Occipital lobe (tissue), 3 donors: ENCODE measurements at places on chromosomes 6 and 20. TPM values are rescaled to one million over a fixed set of nuclear protein-coding genes. Genes with fewer than 3 reads are reported as not detected.
A peak's percentile ranks its signal among the peaks of the same experiment; 100 is the strongest.

The PSMG4 gene
- total RNA-seq = 28.5 TPM

The MRPS18A gene
- total RNA-seq = 11.7 TPM

The FAM217A gene
- total RNA-seq = not detected

The HDGFL1 gene
- not detected for total RNA-seq

The HLA-DRA gene
- 3.9 TPM for total RNA-seq

The SNPH gene
- total RNA-seq = 23.4 TPM

The CST5 gene
- not detected for total RNA-seq

The CEP85L gene
- total RNA-seq = 59.1 TPM

The BMP7 gene
- total RNA-seq = 8.7 TPM

- DNase-seq = no peak
Observed at GRCh38 chr6:23173234-23173633, 603.9 kb downstream of the HDGFL1 start.

- DNase-seq = no peak
Observed at GRCh38 chr6:51200676-51201075, 382.0 kb downstream of the TFAP2B start.

DNA sequence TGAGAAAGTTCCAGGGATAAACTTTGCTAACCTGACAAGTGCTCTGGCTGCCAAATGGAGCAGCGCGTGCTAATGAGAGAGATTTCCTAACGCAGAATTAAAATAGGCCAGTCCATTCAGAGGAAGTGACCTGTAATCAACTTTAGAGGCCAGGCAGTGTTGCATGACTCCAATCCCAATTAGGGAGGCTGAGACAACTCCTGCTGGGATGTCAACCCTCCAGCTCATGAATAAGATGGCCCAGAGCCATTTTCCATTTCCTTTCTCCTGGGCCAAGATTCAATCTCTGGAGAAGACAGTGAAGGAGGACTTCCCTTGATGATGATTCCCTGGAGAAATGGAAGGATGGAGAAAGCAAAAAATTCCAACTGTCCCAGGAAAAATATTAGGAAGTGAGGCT is 241.5 kb upstream of the RNF24 start:
- DNase-seq = no peak

DNA sequence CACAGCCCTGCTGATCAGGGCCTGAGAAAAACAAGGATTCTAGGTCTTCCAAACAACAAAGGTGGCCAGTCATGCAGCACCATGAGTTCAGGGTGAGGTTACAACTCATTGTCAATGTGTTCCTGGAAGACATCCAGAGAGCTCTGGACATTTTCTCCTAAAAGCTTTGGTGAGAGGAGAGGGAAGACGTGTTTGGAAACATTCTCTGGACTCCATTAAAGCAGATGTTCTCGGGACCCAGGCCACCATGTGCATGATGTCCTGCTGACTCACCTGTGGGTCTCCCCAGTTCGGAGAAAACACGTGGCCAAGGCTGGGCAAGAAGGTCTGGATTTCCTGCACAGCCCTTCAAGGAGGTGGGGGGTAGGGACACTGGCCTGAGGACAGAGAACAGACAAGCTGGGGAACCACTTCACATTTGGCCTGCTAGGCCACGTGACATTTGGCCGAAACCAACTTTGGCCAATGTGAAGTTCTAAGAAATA is 61.6 kb downstream of the KCNB1 start:
- no peak for DNase-seq

GRCh38 chr6:152246554-152247337 is 390.4 kb downstream of the SYNE1 start:
- DNase-seq = no peak

- no peak for DNase-seq
Observed at GRCh38 chr6:130965656-130966055, 97.4 kb downstream of the EPB41L2 start.

DNA sequence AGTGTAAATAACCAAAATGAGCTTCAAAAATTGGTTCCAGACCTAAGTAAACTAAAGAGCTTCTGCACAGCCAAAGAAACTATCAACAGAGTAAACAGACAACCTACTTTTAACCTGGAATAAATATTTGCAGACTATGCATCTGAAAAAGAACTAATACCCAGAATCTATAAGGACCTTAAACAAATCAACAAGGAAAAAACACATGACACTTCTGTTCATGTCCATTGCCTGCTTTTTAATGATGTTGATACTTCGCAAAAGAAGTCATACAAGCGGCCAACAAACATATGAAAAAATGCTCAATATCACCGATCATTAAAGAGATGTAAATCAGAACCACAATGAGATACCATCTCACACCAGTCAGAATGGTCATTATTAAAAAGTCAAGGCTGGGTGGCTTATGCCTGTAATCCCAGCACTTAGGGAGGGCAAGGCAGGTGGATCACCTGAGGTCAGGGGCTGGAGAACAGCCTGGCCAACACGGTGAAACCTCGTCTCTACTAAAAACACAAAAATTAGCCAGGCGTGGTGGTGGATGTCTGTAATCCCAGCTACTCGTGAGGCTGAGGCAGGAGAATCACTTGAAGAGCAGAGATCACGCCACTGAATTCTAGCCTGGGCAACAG is 42.5 kb upstream of the DST start:
- no peak for DNase-seq

DNA sequence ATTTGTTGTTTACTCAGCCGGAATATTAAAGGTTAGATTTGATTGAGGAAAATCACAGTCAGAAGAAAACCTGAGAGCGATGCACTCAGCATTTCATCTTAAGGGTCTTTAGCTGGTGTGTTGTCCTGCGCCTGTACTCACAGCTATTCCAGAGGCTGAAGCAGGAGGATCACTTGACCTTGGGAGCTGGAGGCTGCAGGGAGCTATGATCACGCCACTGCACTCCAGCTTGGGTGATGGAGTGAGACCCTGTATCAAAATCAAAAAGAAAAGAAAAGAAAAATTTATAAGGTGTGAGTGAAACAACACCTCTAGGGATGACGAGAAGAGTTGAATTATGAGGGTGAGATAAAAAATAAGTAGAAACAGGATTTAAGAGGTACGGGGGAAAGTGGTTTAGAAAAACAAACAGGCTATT is 165.0 kb downstream of the TRIM27 start:
- no peak for DNase-seq

DNA sequence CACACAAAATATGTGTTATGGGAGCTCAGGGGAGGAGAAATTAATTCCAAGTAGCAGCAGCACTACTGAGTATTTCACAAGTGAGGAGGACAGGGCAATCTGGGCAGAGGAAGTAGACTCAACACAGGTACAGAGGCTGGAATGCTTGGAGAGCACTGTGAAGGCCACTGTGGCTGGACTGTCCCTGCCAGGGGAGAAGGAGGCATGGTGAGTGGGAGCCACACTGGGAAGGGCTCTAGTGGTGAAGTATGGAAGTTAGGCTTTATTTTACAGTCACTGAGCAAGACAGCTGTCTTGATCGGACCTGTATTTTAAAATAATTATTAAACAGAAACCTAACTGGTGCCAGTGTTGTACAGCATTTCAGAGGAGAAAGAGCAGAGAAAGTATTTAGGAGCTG is 28.8 kb downstream of the FAM229B start:
- DNase-seq = no peak

DNA sequence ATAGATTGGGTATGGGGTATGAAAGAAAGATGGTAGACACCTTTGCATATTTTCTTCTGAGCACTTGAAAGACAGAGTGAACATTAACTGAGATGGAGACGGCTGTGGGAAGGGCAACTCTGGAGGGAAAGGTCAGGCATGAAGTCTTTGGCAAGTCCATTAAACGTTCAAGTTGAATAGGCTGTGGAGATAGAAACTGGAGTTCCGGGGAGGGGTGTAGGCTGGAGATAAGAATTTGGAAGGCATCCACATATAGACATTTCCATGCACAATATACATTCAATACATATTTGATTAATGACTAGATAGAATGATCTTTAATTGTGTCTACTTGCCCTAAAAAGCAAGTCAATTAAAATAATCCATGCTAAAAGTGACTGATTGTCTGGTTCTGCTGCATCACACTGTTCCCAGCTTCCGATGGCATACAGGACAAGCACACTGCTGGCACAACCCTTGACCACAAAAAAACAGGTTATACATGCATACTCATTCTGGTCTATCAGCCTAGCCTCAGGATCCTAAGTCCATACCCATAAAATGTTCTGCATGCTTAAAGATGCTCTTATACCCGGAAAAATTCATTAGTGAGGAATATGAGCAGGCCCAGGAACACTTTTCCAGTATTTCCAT is 1.9 kb upstream of the MYLK4 start:
- DNase-seq = no peak

GRCh38 chr6:30881392-30882203 is 2.7 kb upstream of the DDR1 start:
- DNase-seq = no peak

- DNase-seq = no peak
Observed at GRCh38 chr6:127058027-127058426, 60.4 kb upstream of the RSPO3 start.

DNA sequence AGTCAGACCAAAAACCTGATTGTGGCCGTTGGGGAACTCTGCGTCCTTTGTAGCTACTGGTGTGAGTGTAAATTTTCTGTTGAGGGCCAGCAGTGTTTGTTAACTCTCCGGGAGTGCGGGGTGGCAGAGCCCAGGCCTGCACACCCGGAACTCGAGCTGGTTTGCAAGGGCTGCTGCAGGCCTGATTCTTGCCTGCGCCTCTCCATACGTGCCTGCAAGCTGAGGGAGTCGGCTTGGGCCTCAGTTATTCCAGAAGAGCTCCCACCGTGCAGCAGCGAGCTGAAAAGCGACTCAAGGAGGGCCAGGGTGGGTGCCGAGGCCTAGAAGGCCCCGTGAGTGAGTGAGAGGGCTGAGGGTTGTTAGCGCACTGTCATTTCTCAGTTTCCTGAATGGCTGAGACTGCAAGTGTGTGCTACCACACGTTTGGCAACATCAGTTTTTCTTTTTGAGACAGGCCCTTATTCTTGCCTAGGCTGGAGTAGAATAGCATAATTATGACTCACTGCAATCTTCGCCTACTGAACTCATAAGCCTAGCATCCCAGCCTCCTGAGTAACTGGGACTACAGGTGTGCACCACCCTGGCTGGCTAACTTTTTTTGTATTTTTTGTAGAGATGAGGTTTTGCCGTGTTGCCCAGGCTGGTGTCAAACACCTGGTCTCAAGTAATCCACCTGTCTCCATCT is 33.9 kb upstream of the KIF13A start:
- no peak for DNase-seq

DNA sequence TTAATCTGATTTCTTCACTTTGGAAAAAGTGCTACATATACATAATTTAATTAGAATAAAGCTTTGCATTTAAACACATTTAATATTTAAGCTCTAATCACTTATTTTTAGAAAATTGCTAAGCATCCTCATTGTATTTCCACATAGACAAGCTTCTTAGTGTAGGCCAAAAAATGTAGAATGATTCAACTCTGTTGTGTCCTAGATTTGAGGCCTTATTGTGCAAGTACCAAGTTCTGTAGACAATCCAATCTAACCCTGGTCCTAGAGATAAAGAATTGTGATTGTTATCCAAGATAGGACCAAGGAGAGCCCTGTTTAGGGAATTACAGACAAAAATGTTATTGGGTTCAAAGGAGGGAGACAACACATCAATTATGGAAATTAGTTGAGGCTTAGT is 27.6 kb downstream of the MRAP2 start:
- no peak for DNase-seq

DNA sequence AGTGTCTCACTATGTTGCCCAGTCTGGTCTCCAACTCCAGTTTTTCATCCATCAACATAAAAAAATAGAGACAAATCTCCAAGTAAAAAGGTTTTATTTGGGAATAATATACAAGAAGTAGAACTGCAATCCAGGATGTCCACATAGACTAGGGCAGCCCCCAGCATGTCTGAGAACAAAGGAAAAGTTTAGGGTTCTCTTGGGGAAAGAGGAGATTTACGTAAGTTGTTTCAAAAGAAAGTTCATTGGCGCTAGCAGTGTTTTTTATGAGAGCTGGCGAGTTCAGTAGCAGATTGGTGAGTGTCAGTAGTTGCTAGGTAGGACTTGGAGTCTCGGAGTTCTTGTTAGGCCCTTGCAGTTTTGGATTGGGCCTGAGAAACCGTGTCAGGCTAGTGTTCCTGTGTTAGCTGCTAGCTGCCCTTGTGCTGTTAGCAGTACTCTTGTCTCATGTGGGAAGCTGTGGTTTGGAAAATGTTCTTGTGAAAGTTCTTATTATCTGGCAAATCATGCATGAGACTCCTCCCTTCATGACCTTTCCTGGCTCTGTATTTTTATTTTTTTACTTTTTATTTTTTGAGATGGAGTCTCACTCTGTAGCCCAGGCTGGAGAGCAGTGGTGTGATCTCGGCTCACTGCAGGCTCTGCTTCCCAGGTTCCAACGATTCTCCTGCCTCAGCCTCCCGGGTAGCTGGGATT is 24.7 kb downstream of the TTLL9 start:
- peak; percentile 4 for DNase-seq

DNA sequence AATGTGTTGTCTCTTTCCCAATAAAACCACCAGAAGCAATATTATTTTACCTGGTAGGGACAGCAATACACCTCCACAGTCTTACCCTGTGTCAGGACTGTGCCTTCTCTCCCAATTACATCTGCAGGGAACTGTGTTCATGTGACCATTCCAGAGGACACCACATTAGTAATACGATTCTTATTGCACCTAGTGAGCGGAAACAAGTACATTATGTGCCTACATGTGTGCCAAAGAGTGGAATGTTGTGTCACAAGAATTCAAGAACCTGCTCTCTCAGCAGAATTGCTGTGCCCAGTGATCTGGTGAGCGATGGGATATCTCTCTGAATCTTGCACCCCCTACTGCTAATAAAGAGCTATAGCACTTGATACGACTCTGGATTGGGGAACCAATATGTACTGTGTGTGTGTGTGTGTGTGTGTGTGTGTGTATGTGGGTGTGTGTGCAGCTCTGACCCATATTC is 57.4 kb upstream of the FOXC1 start:
- no peak for DNase-seq

GRCh38 chr6:83685481-83685880 is 23.4 kb downstream of the SNAP91 start:
- DNase-seq = no peak

- no peak for DNase-seq
Observed at GRCh38 chr20:19026121-19026878, 186.1 kb upstream of the SLC24A3 start.
